ENCODE measurements at places on chromosomes 11 and 22. TPM values are rescaled to one million over a fixed set of nuclear protein-coding genes. Genes with fewer than 3 reads are reported as not detected.

GRCh38 chr11:73182824-73183321 is 35.2 kb upstream of the P2RY2 start:
- DNase-seq, result no peak

GRCh38 chr11:45216901-45217300 is 69.2 kb downstream of the SYT13 start:
- DNase-seq, result no peak

GRCh38 chr22:22342697-22343580 is 98.4 kb downstream of the VPREB1 start:
- DNase-seq, result no peak

DNA sequence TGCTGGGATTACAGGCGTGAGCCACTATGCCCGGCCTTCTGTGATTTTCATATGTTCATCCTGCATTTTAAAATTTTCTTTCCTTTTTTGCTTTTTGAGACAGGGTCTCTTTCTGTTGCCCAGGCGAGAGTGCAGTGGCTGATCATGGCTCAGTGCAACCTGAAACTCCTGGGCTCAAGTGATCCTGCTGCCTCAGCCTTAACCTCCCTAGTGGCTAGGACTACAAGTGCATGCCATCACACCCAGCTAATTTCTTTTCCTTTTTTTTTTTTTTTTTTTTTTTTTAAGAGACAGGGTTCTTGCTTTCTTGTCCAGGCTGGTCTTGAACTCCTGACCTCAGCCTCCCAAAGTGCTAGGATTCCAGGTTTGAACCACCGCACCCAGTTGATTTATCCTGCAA is 54.1 kb upstream of the WT1 start:
- DNase-seq, result no peak

GRCh38 chr22:22182990-22183264 is 61.7 kb upstream of the VPREB1 start:
- no peak for DNase-seq

GRCh38 chr22:49281467-49282340 is 546.0 kb downstream of the BRD1 start:
- no peak for DNase-seq

- peak; percentile 57 for DNase-seq
Observed at GRCh38 chr11:43366677-43367076, 8.0 kb downstream of the TTC17 start.

- no peak for DNase-seq
Observed at GRCh38 chr11:60345489-60345888, 18.4 kb downstream of the MS4A6E start.

Gene DGAT2
- 0.56 TPM for polyA plus RNA-seq

Gene LGALS12
- not detected for polyA plus RNA-seq

- DNase-seq, result no peak
Observed at GRCh38 chr11:6232899-6233298, 1.5 kb downstream of the FHIP1B start.

- no peak for DNase-seq
Observed at GRCh38 chr11:34490304-34490703, 23.3 kb downstream of the ELF5 start.

Gene RGL4
- not detected for polyA plus RNA-seq

- no peak for DNase-seq
Observed at GRCh38 chr11:77236901-77237300, 64.6 kb downstream of the GDPD4 start.

Gene KRTAP5-9
- polyA plus RNA-seq, result not detected

DNA sequence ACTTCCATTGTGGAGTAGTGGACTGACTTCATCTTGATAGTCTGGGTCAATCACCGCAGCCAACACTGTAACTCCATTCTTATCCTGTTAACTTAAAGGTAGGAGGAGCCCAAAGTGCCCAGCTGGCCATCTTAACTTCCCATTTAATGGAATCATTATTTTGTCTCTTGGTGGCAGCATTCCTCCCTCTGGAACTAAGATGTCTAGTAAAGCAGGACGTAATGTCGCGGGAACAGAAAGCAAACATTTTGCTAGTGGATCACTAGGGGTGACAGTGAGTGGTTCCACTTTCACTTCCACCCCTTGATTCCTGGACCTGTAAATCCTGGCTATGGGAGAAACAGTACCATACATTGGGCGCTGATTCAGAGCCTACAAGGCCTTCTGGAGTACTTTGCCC is 71.4 kb downstream of the GAB4 start:
- DNase-seq, result no peak

Gene ARFGAP3
- polyA plus RNA-seq, result 54.2 TPM

Gene ANO3
- polyA plus RNA-seq, result 0.02 TPM

DNA sequence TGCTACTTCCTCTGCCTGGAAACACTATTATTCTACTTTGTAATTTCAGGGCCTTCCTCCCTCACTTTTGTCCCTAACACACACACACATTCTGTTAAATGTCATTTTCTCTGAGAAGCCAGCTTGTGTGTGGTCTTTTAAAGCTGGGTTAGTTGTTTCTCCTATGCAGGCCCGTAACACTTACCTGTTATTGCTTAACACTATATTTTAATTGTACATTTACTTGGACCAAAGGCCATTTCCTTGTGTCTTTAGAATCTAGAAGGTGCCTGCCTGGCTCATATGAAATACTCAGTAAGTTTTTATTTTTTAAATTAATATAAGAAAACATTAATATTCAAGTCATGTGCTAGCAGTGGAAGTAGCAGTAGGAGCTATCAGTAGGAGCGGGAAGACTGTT is 30.6 kb downstream of the FAR1 start:
- no peak for DNase-seq

Gene OR8D4
- not detected for polyA plus RNA-seq

DNA sequence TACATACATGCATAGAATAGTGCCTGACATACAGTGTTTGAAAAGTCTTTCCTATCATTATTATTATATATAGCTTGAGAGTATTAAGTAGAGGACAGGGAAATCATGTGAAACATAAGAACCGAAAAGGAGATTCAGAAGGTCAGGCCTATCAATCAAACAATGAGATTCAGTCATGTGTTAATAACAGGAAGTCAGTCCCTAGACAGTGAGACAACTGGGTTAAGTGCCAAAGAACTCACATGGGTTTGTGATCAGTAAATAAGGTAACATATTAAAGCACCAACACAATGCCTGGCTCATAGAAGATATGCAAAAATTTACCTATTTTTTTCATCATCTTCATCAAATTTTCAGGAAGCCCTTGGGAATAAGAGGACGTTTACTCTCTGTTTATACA is 174.3 kb upstream of the FAT3 start:
- DNase-seq, result no peak

GRCh38 chr11:8229299-8230177 is 34.1 kb downstream of the LMO1 start:
- DNase-seq, result no peak

- no peak for DNase-seq
Observed at GRCh38 chr11:17145972-17146371, 61.8 kb downstream of the PIK3C2A start.

Gene APOL4
- polyA plus RNA-seq, result 0.21 TPM

Gene UBQLN3
- polyA plus RNA-seq, result not detected

Gene FOSL1
- polyA plus RNA-seq, result 16.1 TPM

- DNase-seq, result no peak
Observed at GRCh38 chr11:95414217-95414616, 183.2 kb upstream of the SESN3 start.

Gene HIC2
- polyA plus RNA-seq, result 0.93 TPM

DNA sequence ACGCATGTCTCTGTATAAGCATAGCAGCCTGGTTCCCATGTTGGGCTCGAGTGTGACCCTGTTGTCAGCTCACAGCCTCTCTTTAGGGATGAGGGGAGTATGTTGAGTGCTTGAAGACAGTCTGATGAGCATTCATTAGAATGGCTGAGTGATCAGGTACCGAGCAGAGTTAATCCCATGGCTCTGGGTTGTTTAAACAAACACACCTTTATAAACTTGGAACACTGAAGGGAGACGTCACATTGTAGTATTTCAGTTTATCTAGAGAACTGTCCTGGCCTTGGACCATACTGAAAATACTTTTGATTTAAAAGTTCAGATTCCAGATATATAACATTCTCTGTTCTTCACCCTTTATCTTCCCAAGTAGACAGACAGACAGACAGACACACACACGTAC is 76.0 kb downstream of the TEAD1 start:
- no peak for DNase-seq

DNA sequence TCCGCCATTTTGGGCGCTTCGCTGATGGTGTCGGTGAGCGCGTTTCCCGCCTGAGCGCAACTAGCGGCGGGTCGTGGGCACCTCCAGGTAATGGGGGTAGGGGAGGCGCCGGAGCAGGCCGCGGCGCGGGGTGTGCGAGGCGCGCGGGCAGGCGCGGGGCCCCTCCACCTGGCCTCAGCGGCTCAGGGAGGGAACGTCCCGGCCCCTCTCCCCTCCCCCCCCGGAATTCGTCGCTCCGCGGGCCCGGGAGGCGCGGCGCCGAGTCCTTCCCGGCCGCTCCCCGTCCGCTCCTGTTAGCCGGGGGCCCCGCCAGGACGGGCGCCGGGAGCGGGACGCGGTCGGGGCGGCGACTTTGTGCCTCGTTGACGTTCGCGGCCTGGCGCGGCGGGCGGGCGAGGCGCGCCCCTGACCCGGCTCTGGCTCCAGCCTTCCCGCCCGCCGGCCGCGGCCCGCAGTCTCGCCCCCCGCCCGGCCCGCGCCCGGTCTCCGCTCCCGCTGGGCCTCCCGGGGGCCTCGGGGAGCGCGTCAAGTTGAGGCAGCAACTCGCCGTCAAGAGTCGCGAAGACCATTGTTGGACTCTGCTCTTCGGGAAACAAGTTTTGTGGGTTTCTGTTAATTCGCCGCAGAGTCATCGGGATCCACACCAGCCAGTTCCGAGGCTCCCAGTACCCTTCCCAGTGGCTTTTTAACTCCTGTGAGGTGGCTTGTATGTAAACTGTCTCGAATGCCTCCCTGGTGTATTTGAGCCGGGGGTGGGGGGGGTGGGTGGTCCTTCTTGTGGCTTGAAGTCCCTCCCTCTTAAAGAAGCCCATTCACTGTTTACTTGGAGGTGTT is at the start of gene PPP6R3:
Gene PPP6R3, plus strand, starts transcription at position 12 of the 834 bp plus-strand sequence. CDS start 76,913 bp downstream, outside the sequence.
- no peak for DNase-seq

DNA sequence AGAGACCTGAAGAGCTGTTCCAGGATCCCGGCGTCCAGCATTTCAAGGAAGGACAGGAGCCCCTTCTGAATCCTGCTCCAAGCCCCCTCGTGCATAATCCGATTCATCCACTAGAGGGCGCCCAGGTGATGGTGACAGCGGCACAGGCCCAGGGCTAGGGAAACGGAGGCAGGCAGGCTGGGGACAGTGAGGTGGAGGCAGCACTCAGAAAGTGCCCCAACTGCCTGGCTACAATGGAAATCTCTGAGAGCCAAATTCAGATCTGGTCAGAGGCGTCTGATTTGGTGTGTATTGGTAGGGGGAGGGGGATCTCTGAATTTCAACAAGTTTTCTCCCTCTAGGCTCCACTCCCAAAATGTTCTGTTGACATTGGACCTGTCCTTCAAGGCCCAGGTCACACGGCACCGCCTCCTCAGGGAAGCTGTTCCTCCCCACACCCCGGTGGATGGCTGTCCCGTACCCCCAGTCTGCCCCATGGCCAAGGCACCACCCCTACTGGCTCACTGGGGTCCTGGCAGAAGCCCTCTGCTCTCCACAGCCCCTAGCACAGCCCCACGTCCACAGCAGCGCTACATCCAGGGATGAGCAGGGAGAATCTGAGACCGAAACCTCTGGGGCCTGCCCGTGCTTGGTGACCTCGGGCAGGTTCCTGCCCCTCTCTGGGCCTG is 142.9 kb downstream of the CRYBB2 start:
- DNase-seq, result no peak

GRCh38 chr11:5504403-5504921 is 5.3 kb downstream of the UBQLN3 start:
- no peak for DNase-seq

DNA sequence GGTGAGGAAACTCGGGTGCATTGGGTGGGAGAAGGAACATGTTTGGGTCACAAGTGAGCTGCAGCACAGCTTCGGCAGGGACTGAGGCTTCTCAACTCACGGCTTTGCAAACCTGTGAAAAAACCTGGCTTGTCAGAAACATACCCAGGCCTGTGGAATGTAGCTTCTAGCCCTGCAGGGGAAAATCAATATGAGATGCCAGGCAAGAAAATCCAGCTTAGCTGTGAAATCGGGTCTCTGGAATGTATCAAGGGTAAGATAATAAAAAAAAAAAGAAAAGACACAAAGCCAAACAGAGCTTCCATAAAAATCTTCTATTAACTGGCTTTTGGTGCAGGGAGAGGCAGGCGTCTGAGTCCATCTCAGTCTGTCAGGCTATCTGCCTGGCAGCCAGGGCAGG is 28.5 kb downstream of the UQCR10 start:
- no peak for DNase-seq

Gene MUC6
- not detected for polyA plus RNA-seq

DNA sequence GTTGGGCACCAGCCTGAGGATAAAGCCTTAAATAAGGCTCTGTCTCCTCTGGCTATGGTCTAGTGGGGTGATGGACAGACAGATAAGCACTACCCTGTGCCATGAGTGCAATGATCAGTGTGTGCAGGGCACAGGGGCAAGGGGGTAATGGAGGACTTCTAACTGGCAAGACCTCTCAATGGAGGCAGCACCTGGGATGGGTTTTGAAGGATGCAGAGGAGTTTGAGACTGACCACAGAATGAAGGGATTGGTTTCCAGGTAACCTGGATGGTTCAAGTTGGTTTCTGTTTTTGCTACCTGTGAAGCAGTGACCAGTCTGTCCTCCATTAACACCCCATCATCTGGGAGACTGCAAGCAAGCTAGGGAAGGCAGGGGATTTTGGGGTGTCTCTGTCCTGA is 27.8 kb upstream of the PICK1 start:
- DNase-seq, result no peak

GRCh38 chr11:7910286-7910788 is 20.7 kb downstream of the OR10A6 start:
- no peak for DNase-seq

Gene LMNTD2
- 0.32 TPM for polyA plus RNA-seq

DNA sequence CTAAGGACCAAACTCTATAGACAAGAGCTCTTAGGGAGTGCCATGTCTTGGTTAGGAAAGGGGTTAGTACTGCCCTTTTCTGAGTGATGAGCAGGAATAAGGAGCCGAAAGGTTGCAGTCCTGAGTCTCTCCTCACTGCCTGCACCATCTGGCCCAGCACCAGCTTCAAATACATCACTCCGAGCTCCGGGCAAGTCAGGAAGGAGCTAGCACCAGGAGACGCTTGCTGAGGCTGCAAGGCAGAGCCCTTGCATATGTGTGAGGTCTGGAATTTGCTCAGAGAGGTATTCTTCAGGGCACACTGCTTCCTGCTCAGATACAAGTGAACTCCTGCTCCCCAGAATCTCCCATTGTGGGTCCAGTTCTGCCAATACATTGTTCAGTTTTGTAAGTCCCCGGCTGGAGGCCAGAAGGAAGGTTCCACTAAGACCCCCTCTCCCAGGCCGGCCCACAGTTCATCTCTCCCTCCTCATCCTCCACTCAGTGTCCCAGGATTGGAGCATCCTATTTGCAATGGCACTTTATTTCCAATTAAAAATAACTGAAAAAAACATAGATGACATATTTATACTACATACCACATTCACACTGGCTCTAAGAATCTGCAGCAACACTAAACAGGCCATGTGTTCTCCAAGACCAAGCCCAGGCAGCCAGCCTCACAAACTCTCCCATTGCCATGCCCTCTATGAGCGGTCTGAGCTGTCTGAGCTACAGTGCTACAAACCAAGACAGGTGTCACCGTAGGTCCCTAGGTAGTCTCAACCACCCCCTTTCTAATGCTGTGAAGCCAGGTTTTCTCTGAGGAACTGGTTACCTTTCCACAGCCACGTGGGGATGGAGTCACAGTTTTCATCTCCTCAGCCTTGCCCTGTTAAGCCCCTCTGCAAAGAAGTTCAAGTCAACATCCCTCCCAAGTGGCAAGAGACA is 55.1 kb upstream of the SPATA19 start:
- DNase-seq, result no peak
